ENCODE measurements at places on chromosomes 12 and 14. TPM values are rescaled to one million over a fixed set of nuclear protein-coding genes. Genes with fewer than 3 reads are reported as not detected.

GPR162 gene
- 4.3 TPM for total RNA-seq

CACNB3 gene
- 6.0 TPM for total RNA-seq

AKT1 gene
- total RNA-seq, result 215 TPM

OS9 gene
- 233 TPM for total RNA-seq

P2RX2 gene
- total RNA-seq, result not detected

PGAM5 gene
- 29.2 TPM for total RNA-seq

SRGAP1 gene
- total RNA-seq, result 2.6 TPM

CLEC14A gene
- 0.15 TPM for total RNA-seq

BEST3 gene
- not detected for total RNA-seq

SLC5A8 gene
- not detected for total RNA-seq

FAM181A gene
- total RNA-seq, result not detected

ARHGEF40 gene
- 26.4 TPM for total RNA-seq

NR1H4 gene
- not detected for total RNA-seq

ABCD2 gene
- total RNA-seq, result 0.12 TPM

RASSF3 gene
- 22.1 TPM for total RNA-seq

CPNE6 gene
- total RNA-seq, result not detected

FAM161B gene
- total RNA-seq, result 2.8 TPM

DACT1 gene
- 9.8 TPM for total RNA-seq

GALNT9 gene
- not detected for total RNA-seq

CCDC184 gene
- 0.35 TPM for total RNA-seq

FGD6 gene
- 26.9 TPM for total RNA-seq

SLCO1A2 gene
- not detected for total RNA-seq

NEMP1 gene
- total RNA-seq, result 3.5 TPM
